ENCODE measurements at places on chromosomes 6 and 20.

- no peak for DNase-seq
Measured at GRCh38 chr6:45590696-45591184, 213.0 kb upstream of the SUPT3H start.

GRCh38 chr20:25675161-25675560, 21.5 kb downstream of the ZNF337 start:
- DNase-seq = no peak

DNA sequence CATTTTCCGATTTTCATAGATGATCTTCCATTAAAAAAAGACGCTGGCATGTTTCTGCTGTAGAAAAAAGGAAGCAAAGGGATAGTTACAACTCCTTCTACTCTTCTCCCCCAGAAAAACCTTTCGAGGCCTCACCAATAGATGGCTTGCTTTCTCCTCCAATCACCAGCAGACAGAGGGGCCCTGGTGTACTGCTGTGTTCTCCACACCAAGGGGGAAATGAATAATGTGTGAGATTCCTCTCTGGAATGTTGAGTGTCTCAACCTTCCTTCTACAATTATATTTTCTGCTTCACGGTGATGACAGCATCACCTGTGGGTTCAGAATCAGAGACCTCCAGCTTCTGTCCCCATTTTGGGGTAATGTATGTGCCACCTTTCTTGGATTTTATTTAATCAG, 185.7 kb upstream of the FLRT3 start:
- DNase-seq = no peak

- no peak for DNase-seq
Measured at GRCh38 chr6:139909992-139910391, 535.5 kb upstream of the CITED2 start.

DNA sequence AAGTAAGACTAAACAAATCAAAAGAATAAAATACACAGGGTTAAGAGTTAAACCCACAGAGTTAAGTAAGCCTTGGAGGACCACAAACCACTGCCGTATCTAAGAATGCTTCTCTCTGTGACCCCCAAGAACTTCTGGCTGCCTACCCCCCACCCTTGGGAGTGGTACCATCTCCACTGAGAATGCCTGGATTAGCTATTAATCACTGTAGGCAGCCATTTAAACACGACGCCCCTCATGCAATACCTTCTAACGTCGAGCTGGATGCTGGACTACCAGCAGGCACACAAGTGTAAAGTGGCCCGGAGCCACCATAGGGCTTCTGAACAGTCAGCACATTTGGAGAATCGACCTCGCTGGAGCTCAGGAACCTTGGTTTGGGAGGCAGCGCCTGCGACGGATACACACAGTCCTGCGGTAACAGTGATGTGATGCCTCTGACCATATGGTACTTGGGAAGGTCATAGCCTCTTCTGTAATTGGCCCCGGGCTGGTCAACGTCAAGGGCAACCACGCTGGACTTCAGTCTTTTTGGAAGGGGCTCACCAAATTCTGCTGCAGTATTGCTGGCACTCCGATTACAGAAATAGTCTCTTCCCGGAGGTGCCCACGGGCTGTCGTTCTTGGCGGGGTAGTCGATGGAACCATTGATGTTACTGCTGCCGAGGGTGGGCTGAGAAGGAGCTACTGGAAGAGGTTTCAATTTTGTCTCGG, 18.0 kb downstream of the ZNF217 start:
- no peak for DNase-seq

GRCh38 chr20:62923669-62924441, 2.5 kb downstream of the DIDO1 start:
- no peak for DNase-seq

GRCh38 chr6:47483516-47483852, 5.9 kb downstream of the CD2AP start:
- no peak for DNase-seq

- DNase-seq = no peak
Measured at GRCh38 chr6:159640322-159640721, 52.7 kb downstream of the SOD2 start.
